ENCODE measurements at places on chromosomes 1 and 21.

GRCh38 chr1:33248244-33248643, 8.0 kb upstream of the ZNF362 start:
- no peak for DNase-seq

DNA sequence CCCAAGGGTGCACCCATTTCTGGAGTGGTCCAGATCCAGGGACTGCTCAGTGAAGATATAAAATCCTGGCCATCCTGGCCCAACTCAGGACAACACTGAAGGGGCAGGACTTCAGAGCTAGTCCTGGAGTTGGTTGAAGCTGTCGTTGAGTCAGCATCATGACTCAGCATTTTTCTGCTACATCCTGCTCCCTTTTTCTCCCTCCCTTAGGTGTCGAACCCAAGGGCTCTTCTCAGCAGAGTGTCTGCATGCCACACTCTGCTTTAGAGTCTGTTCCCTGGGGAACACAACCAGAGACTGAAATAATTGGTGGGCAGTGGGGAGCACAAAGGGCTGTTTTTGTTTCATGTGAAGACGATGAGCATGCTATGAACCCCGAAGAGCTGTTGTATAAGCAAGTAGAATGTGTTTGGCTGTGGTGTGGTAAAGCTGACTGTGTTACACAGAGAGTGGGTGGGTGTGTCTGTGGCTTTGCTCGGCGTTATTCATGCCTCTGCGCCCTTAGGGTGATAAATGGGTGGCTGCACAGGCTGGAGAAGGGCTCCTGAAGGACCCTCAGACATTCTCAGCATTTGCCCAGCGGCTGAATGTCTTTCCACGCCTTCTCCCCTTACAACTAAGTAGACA, 167.2 kb downstream of the CYYR1 start:
- no peak for DNase-seq

GRCh38 chr1:215376544-215377264, 190.4 kb upstream of the KCTD3 start:
- DNase-seq, result no peak

DNA sequence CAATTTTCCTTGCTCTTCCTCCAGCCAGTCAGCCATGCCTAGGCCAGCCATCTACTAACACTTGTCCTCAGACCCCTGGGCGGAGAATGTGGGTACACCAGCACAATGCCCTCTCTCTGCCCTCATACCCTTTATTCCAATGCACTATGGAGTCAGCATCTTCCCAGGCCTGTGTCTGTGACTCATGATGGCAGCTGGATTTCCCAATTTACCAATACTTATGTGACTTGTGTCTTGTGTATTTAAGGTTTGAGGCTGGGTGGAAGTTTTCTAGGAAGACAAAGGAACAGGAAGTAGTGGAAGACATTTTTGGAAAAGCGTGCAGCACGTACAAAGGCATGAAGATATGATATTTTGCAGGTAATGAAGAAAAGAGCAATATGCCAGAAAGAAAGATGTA, 114.3 kb downstream of the NMNAT2 start:
- no peak for DNase-seq

DNA sequence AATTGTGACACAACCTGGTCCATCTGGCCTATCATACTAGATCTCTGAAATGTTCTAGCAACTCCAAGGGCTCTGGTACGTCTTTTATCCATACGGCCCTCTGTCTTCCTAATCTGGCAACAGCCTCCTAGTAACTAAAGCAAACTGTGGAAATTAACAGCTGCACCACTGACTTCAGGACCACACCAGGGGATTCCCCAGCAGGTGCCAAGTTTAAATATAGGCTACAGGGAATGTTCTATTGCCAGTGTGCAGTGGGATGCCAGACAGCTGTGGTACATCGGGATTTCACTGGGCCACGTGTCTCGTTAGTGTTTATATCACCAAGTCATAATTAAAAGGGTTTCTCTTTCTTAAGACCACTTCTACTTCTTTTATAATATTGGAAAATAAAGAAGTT, 94.3 kb downstream of the RGS2 start:
- peak; percentile 73 for DNase-seq

DNA sequence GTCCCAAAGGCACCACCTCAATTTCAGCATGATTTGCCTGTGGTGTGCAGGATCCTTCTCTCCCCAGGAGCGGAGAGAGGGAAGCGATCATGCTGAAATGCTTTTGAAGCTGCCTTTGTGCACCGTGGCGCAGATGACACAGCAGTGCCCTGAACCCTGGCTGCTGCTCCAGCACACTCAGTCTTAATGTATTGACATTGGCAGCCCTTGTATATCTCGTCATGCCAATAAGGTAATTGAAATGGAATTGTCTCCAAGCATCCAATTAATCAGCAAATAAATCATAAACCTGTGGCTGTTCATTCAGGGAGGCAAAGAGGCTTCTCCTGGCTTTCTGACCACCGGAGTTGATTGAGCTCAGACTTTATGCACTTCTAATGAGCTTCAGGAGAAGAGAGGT, 139.8 kb downstream of the KAZN start:
- DNase-seq, result no peak

DNA sequence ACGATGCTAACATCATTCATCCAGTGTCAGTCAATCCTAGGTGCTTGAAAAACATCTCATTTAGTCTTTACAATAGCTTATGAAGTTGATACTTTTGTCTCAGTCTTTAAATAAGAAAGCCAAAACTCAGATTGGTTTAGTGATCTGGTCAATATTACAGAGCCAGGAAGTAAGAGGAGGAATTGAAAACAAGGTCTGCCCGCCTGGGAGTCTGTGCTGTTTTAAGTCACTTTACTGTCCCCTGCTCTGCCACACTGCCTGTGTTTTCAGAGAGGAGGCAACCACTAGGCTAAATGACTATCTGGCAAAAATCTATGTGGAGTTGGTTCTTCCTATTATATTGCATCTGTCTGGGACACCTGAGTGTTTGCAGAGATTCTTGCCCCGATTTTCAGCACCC, 62.3 kb downstream of the ST6GALNAC3 start:
- DNase-seq, result no peak

DNA sequence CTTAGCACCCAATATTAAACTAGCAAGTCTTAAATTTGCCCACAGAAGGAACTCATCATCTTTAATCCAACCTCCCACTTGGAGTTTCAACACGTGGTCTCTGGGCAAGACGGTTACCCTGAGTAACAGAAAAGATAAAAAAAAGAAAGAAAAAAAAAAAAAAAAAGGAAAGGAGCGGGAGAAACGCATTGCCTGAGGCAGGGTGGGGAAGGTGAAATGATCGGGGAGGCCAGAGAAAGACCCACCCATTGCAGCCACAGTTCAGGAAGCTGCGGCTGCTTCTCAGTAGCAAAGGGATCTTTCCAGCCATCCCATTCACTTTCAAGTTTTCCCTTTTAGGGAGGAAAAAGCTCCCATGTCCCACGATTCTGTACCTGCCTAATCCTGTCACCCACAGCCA, 32.0 kb upstream of the OTUD3 start:
- no peak for DNase-seq

- DNase-seq, result no peak
These were observed 402.2 kb upstream of the PLXNA2 start for GRCh38 chr1:208646431-208646830.

GRCh38 chr1:151817353-151817730, 12.1 kb upstream of the LINGO4 start:
- DNase-seq, result no peak

- DNase-seq, result peak; percentile 41
These were observed 6.2 kb upstream of the POFUT2 start for GRCh38 chr21:45293726-45294401.

DNA sequence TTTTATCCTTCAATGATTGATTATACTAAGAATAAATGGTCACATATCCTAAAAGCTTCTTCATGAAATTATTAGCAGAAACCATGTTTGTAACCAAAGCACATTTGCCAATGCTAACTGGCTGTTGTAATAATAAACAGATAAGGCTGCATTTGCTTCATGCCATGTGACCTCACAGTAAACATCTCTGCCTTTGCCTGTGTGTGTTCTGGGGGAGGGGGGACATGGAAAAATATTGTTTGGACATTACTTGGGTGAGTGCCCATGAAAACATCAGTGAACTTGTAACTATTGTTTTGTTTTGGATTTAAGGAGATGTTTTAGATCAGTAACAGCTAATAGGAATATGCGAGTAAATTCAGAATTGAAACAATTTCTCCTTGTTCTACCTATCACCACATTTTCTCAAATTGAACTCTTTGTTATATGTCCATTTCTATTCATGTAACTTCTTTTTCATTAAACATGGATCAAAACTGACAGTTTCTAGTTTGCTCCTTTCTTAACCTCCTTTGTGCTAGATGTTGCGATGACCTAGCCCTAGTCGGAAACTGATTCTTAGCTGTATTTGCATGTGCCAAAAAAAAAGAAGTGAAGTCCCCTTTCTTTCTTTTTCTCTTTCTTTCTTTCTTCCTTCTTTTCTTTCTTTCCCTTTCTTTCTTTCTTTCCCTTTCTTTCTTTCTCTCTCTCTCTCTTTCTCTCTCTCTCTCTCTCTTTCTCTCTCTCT, 45.1 kb downstream of the MAP3K7CL start:
- no peak for DNase-seq

GRCh38 chr21:30354308-30355005, 6.1 kb upstream of the KRTAP23-1 start:
- DNase-seq, result no peak

DNA sequence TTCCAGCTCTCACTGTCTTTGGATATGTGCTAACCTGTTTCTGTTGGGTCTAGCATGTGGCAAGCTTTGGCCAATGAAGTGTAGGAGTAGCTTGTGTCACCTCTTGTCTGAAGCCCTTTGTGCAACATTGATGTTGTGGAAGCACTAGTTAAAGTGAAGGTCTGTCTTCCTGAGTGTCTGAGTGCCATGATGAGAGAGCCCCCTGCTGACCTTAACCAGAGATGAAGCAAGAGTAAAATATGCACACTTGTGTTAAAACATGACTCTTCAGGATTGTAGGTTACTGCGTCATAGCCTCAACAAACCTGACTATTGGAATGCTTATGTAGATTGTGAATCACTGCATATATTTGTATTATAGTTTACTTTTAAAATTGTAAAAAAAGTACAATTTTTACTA, 103.7 kb downstream of the NCAM2 start:
- DNase-seq, result no peak

GRCh38 chr21:35352793-35353192, 303.7 kb upstream of the RUNX1 start:
- DNase-seq, result no peak

DNA sequence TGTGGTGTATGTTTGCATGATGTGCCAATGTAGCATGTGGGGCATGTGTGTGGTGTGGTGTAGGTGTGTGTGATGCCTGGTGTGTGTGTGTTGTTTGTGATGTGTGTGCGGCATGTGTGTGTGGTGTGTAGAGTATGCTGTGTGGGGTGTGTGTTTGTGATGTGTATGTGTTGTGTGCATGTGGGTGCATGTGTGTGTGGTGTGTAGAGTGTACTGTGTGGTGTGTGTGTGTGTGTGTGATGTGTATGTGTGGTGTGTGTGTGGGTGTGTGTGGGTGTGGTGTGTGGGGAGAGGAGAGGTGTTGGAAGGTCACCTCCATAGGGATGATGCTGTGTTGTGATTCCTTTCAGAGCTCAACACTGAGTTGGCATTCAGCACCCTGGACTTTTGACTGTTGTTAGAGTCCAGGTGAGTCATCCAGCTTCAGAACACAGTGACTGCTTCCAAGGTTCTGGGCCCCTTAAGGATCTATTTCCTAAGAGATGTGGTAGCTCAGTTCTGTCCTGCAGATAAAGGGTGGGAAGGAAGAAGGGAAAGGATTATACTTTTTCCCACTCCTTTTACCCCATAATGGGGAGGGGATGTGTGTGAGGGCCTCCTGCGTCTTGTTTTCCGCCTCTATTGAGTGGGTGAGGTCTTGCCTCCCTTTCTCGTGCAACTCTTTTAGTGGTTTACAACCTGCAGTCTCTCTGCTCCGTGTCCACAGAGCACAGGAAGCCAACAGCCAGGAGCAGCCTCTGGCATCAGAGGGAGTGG, 47.6 kb downstream of the RHOU start:
- no peak for DNase-seq

DNA sequence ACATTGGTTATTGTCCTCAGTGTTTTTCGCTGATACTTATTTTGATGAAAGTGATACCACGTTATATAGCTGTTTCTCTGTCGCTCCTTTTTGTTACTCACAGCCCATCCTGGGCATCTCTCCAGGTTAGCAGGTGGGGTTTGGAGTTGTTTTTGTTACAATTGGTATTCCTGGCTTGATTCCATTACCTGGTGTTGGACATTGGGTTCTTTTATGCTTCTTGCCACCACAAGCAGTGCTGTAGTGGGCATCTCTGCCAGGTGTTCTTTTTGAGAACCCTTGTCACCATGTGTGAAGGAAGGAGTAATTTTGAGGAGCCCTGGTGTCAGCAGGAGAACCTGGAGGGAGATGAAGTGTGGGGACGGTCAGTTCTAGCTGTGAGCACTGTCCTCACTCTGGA, 47.5 kb upstream of the PWP2 start:
- DNase-seq, result no peak

DNA sequence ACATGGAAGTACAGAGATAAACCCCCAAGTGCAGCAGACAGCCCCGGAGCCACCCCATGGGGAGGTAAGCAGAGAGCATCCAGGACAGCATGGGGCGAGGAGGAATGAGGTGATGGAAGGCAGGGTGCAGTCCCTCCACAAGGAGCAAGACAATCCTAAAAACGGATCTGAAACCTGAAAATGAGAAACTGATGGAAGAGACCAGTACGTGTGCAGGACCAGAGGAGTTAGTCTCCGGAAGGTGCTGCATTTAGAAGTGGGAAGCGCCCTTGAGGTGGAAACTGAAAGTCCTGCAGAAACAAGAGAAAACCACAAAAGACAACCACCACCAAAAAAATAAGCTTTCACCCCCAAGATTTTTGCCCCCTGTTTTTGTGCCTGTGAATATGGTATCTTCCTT, 17.4 kb upstream of the DDOST start:
- DNase-seq, result no peak

DNA sequence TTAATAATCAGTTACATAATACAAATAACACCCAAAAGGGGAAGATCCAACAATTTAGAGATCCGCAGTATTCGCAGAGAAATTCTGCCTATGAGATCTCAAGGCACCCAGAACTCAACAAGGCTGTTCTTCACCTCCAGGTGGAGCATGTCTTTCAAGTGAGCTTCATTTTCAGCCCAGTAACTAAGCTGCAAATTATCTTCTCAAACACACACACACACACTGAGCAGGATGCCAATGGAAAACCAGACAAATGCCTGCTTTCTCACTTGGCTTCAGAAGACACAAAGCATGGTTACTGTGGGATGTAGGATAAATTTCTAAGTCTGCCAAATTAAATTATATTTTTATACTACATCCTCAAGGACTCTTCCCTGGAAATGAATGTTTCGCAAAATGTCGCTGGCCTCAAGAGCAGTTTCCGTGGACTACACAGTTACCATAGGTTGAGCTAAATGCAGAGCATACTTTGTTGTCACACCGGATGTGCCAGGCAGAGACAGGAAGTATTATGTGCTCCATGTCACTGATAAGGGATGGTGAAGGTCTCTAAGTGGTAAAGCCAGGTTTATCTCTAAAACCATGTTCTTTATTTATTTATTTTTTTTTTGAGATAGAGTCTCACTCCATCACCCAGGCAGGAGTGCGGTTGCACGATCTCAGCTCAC, 30.3 kb downstream of the UBR4 start:
- peak; percentile 25 for DNase-seq

GRCh38 chr1:238832106-238832505, 554.3 kb upstream of the CHRM3 start:
- DNase-seq, result no peak

GRCh38 chr1:36591278-36591677, 108.6 kb upstream of the CSF3R start:
- no peak for DNase-seq

- DNase-seq, result peak; percentile 62
These were observed 72.1 kb downstream of the SKI start for GRCh38 chr1:2300004-2300771.
